ENCODE measurements at places on chromosomes 13 and 19. TPM values are rescaled to one million over a fixed set of nuclear protein-coding genes. Genes with fewer than 3 reads are reported as not detected.

PGLYRP2 gene
- not detected for total RNA-seq

MUC16 gene
- total RNA-seq: 1.3 TPM

FLT3LG gene
- 6.0 TPM for total RNA-seq

NKPD1 gene
- total RNA-seq: not detected

OR4F17 gene
- not detected for total RNA-seq

TLE2 gene
- 66.7 TPM for total RNA-seq

CGB5 gene
- not detected for total RNA-seq

KIRREL2 gene
- total RNA-seq: 0.06 TPM

NCAN gene
- total RNA-seq: not detected

FREM2 gene
- total RNA-seq: 0.03 TPM

S1PR2 gene
- 7.9 TPM for total RNA-seq

All from left cardiac atrium (tissue), 4 donors.